Sigmoid colon (tissue), 7 donors: ENCODE measurements at places on chromosomes 7 and 10. TPM values are rescaled to one million over a fixed set of nuclear protein-coding genes. Genes with fewer than 3 reads are reported as not detected.
A peak's percentile ranks its signal among the peaks of the same experiment; 100 is the strongest.

DNA sequence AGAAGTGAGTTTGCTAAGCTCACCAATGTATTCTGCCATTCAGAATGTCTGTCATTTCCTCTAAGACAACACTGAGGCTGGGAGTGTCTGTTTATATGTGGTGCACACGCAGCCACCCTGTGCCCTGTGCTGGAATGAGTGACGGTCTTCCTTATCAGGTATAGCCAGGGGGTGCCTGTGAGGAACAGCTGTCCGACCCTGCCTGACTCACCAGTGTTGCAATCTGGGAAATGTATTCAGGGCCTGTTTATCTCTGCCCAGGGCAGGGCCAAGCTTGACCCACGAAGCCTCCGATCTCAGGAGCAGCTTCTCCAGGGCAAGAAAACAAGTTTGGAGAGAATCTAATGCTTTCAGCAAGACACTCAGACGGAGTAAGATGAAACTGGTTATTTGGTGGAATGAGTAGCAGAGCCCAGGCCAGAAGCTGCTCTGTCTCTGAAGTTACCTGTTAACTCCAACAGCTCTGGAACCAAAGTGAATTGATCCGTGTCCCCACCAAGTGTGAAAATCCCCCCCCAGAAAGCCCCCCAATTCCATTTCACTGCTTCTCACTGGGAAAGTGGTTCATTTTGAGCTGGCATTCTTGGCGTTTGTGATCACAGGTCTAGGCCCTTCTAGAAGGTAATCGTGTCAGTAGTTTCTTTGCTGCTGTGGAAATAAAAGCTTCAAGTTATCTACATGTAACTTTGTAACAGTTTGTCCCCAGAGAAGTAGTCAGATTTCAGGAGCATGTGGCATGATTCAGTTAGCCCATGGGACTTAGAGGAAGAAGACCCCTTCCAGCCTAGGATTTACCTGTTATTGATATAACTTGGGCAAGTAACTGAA lies 6.1 kb upstream of the UBE2H start:
- H3K4me3 ChIP-seq = no peak overlapping the region
- H3K36me3 ChIP-seq = no peaks in the 10 kb centered on the region
- no peaks in the 10 kb centered on the region for H3K4me1 ChIP-seq
- H3K27me3 ChIP-seq = no peaks in the 10 kb centered on the region
- H3K27ac ChIP-seq = no peak overlapping the region

DNA sequence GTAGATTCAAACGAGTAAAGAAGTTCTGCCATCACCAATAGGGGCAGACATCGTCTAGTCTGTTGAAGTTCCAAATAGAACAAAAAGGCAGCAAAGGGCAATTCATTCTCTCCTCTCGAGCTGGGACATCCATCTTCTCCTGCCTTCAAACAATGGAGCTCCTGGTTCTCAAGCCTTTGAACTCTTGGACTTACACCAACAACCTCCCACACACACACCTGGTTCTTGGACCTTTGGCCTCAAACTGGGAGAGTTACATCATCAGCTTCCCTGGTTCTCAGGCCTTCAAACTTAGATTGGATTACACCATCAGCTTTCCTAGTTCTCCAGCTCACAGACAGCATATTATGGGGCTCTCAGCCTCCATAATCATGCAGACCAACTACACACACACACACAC lies 9.8 kb upstream of the GIMAP5 start:
- no peaks in the 10 kb centered on the region for H3K27me3 ChIP-seq
- no peak for DNase-seq
- no peak overlapping the region for H3K27ac ChIP-seq
- no peak overlapping the region for H3K4me3 ChIP-seq
- H3K4me1 ChIP-seq = no peaks in the 10 kb centered on the region

DNA sequence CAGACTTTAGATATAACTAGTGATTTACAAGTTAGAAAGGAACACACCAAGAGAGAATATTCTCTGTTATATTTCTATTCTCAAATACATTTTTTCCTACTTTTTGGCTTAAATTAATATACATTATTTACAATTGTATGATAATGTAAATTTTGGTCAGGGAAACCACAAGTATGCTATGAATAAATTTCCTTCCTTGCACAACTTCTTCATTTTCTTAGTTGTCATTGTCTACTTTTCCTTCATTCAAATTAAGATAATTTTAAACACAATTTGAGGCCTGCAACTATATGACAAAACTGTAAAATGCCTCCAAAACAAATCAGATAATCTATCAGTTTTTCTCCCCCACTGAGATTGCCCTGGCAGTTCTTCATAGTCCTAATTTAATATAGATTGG lies 131.3 kb downstream of the CDK14 start:
- no peak for DNase-seq
- H3K4me3 ChIP-seq = no peak overlapping the region
- H3K27ac ChIP-seq = no peak overlapping the region
- no peaks in the 10 kb centered on the region for H3K36me3 ChIP-seq

DNA sequence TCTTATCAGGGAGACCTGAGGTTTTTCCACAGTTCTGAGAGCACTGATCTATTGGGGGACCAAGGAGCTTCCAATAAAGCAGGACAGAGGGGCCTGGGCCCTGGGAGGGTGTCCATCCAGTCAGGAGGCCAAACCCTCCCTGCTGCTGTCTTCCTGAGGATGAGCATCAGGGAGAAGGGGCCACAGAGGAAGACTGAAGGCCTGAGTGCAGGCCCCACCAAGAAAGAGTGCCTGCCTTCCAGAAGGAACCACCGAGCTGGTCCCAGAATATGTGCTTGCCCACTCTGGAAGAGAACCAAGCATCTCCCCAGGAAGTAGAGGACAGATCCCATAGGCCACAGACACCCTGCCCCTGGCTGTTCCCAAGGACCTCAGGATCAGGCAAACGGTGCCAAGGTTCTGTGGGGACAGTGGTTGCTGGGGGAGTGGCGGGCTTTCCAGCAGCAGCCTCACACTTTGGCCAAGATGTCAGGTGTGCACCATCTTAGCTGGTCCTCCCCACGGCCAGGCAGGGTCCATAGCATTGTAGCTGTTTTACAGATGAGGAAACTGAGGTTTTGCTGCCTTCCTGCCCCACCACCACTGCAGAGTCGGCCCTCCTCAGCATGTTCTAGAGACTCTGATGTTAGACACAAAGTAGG lies 199.4 kb downstream of the GRID1 start:
- DNase-seq = peak; percentile 49
- no peaks in the 10 kb centered on the region for H3K27me3 ChIP-seq
- H3K4me3 ChIP-seq = no peak overlapping the region

- no peak overlapping the region for H3K4me3 ChIP-seq
- DNase-seq = no peak
- H3K27ac ChIP-seq = no peak overlapping the region
Measured at GRCh38 chr7:68216051-68216450, 1219.4 kb downstream of the TYW1 start.

- DNase-seq = peak; percentile 71
- no peak overlapping the region for H3K4me3 ChIP-seq
- H3K27ac ChIP-seq = peak overlapping the region; percentile 88
Measured at GRCh38 chr10:79346388-79347225, 662 bp upstream of the PPIF start.

DNA sequence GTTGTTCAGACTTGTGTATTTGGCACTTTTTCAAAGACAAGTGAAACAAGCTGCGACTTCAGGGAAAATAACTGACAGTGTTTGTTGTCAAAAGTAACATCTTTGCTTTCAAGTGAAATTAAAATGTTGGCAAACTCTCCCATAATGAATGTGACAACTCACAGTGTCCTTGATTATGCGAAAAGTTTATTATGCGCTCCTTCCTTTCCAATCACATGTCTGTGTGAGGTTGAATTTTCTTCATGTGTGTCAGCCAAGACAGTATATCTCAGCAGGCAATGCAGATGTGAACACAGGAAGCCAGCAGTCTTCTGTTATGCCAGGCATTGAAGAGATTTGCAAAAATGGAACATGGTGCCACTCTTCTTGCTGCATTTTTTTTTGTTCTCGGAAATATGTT lies 28.7 kb downstream of the FBH1 start:
- no peak for DNase-seq
- H3K27me3 ChIP-seq = no peaks in the 10 kb centered on the region
- H3K27ac ChIP-seq = no peak overlapping the region
- H3K4me1 ChIP-seq = no peaks in the 10 kb centered on the region
- no peak overlapping the region for H3K4me3 ChIP-seq

The AGAP9 gene
- total RNA-seq = 4.2 TPM

The GFRA1 gene
- total RNA-seq = 115 TPM

The TMEM140 gene
- 29.6 TPM for total RNA-seq
